AG10803 (cell line): ENCODE measurements at places on chromosomes 11 and 22.

DNA sequence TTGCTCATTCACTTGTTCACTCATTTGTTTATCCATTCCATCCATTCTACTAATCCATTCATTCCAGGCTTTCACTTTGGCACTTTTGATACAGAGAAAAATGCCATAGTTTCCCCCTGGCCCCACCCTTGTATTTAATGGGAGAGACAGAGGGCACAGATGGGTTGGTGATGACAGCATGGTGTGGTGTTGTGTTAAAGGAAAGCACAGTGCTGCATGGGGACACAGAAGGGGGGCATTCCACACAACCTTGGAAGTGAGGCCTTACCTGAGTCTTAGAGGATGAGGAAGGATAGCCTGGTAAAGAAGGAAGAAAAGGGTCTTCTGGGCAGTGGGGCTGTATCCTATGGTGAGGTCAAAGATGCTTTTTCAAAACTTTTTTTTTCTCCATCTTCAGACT lies 248.5 kb upstream of the C11orf87 start:
- DNase-seq: no peak

GRCh38 chr22:46791201-46791731 lies 28.8 kb downstream of the TBC1D22A start:
- peak; percentile 52 for DNase-seq

- no peak for DNase-seq
Measured at GRCh38 chr11:118114266-118114665, 27.5 kb upstream of the SMIM35 start.

DNA sequence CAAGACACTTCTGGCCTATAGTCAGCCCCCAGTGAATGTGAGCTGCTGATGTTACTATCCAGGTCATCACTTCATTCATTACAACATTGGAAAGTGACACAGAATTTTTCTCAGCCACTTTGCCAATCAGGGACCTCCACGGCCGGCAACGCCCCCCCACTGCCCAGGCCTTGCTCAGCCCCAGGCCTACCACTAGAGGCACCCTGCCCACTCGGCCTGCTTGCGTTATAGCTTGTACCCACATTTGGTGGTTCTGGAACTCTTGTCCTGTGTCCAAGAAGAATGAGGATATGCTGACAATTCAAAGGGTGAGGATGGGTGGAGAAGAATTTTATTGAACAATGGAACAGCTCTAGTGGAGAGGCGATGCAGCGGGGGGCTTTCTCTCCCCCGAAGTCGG lies 96.2 kb downstream of the TSPAN18 start:
- DNase-seq: no peak

- DNase-seq: no peak
Measured at GRCh38 chr11:47842749-47843148, 5.4 kb downstream of the NUP160 start.

GRCh38 chr11:15714641-15715399 lies 600.1 kb downstream of the INSC start:
- no peak for DNase-seq

GRCh38 chr22:23200898-23201297 lies 20.6 kb downstream of the BCR start:
- no peak for DNase-seq

GRCh38 chr22:18091916-18092526 lies 14.2 kb downstream of the PEX26 start:
- peak; percentile 74 for DNase-seq

GRCh38 chr11:104534278-104534677 lies 364.0 kb downstream of the CASP12 start:
- no peak for DNase-seq

- no peak for DNase-seq
Measured at GRCh38 chr11:58647866-58648265, 25.4 kb downstream of the CNTF start.

- no peak for DNase-seq
Measured at GRCh38 chr11:12077535-12078280, 32.7 kb upstream of the MICAL2 start.

GRCh38 chr11:2180789-2181370 lies 9.3 kb upstream of the TH start:
- DNase-seq: no peak

DNA sequence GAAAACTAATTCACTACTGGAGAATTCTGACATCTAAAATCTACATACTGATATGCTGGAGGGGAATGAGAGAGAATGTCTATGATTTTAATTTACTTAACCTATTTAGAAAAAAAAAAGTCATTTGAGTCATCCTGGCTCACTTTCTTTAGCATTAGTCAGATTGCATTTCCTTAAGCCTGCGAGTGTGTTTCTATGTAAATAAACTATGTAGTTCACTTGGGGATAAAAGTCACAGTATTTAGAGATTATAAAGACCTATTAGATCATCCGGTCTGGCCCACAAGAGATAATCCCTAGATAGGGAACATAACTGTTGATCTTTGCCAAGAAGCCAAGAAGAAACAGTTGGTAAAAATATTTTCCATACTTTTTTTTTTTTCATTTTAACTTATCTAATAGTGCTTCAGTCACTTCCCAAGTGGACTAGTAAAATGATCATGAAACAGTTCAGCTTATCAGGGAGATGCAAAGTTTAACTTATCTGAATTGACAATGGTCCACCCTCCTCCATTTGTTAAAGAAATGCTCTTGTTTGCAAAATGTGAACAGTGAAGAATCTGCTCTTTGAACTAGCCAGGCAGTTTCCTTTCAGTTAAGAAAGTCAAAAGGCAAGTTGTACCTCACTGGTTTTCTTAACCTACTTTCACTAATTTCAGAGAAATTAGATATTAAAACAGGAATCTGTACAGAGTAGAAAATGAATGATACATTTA lies 21.2 kb upstream of the BLID start:
- DNase-seq: peak; percentile 86

GRCh38 chr22:20111689-20112622 lies 3.9 kb upstream of the RANBP1 start:
- DNase-seq: no peak

DNA sequence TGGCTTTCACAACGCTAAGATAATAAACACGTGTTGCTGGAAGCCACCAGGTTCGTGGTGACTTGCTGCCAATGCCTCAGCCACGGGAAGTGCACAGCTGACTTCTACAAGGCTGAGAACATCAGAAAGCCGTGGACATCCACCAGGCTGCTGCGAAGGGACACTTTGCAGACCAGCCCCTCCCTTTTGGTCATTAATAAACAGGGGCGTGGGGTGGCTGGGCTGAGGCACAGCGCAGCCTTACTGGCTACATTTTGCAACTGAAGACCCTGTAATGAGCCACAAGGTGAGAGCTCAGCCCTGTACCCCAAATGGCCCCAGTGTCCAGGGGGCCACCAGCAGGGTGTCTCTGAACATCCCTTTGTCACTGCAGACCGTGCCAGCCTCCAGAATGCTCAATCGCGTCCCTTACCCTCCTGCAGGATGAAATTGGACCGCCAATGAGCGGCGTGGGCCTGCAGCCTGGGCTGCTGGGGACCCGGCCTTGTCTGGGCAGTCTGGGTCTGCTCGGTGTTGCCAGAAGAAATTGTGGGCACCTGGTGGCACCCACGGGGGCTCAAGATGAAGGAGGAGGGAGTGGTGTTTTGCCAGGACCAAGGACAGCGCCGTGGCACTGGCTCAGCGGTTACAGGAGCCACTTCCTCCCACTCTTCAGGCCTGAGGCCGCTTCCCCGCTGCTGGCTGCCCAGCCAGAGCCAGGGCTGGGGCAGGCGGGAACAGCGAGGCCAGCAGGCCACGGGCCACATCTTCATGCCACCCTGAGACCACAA lies 181.9 kb downstream of the CTTN start:
- DNase-seq: no peak
